D721Med (cell line): ENCODE measurements at places on chromosomes 2 and 18.

DNA sequence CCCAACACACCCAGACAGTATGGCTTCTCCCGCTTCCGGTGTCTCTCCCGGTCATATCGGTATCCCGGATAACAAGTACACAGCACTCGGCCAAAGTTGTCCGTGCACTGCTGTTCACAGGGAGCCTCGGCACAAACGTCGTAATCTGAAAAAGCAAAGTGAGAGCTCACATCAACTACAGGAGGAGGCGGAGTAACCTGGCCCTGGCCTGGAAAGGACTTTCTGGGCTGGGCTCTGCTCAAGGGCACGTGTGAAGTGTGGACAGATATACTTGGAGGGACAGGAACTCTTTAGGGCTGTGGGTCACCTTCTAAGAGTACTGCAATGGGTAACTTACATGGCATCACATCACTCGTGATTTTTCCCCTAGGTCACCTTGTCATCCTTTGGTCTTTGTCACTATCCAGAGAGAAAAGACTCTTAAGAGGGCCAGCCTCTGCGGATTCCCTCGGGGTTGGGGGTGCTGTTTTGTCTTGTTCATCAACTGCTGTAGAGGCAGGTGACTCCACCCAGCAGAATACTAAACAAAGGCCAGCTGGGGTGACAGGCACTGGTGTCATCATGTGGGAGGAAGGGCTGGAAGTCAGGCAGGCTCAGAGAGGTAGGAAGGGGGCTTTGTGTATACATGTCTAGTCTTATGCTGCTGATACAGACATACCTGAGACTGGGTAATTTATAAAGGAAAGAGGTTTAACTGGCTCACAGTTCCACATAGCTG, 110.6 kb upstream of the LMAN1 start:
- DNase-seq = no peak

DNA sequence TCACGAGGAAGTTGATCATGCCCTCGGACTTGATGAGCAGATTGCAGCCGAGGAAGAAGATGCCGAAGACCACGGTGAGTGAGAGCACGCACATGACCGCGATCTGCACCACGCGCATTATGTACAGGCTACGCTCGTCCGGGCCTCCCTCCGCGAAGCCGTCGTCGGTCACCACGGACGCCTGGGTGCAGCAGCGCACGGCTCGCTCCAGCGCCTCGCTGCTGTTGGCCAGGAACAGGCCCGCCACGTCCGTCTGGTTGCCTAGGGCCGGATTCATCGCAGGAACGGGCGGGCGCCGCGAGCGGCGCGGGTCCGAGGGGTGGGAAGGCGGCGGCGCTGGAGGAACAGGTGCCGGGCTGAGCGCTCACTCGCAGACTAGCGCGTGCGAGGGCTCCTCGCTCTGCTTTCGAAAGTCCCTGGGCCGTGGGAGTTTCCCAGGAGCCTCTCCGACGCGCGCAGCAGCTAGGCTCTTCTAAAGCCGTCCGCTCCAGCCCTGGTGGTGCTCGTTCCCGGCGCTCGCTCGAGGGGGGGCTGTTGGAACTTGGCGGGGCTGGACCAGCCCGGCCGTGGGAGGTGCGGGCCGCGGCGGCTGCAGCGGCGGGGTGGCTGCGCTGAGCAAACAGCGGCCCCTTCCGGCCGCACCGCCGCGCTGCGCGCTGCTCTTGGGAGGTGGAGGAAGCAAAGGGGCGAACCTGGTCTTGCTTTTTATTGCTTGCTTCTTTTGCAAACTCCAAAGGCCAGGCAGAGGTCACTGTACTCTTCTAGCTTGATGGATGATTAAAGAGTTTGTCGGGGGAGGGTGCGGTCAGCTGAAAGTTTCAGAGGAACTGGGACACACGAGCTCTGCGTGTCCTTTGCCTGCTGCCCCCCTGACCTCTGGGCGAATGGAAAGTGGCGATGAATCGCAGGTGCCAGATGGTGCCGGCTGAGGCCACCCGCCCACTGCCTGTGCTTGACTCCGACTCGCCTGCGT, at the start of gene RPRM:
Gene RPRM, minus strand, starts transcription at position 474 of the 973 bp plus-strand sequence. Its CDS starts 197 bp downstream, at position 277.
- peak; percentile 43 for DNase-seq

DNA sequence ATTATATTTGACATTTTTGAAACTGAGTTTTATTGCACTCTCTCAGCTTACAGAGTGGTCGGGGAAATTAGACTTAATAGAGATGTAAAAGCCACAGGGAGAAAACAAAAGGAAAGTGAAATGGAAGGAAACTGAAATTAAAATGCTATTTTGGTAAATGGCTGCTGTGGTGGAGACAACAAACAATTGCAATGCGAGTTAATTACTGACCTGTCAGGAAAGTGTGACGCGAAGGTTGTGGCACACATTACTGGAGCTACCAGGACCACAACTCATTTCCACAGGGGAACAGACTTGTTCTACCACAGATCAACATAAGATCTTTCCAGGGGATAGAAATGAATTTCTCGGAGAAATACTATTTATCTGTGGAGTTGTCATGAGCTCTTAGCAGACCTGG, 19.5 kb downstream of the ARHGAP15 start:
- DNase-seq = no peak

GRCh38 chr18:63238693-63239075, 80.9 kb downstream of the BCL2 start:
- no peak for DNase-seq

DNA sequence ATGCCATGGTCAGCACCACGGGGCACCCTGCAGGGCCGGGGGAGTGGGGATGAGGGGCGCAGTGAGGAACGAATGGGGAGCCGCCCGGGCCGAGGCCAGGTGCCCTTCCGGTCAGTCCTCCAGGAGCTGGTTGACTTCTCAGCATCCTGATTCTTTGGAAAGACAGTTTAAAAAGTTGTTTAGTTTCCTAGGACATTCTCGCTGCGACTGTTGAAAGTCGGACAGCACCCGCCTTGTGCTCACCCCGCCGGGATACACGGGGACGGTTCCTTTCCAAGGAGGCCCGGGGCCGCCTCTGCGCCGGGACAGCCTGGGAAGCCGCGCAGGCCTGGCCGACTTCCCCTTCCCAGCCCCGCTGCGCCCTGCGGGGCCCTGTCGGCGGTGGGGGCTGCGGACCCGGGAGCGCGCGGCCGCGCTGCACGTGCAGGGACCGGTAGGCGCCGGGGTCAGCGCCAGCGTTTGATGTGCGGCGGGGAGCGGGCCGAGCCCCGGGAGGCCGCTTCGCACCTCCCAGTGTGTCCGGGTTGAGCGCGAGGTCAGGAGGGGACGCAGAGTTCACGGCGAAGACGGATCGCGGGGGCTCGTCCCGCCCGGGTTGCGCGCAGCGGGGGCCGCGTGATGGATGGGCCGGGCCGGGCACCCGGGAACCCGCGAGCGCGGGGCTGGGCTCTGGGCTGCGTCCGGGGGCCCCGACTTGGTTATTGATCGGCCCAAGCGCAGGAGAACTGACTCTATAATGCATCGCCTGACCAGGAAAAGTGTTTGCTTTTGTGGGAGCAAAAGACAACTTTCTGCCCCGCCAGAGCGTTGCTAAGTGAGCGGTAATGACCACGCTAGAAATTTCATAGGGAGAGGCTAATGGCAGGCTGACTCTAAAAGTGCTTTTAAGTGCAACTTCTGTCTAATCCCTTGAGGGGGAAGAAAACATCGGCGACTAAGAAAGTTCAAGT, 28.0 kb upstream of the SMIM21 start:
- DNase-seq = no peak

DNA sequence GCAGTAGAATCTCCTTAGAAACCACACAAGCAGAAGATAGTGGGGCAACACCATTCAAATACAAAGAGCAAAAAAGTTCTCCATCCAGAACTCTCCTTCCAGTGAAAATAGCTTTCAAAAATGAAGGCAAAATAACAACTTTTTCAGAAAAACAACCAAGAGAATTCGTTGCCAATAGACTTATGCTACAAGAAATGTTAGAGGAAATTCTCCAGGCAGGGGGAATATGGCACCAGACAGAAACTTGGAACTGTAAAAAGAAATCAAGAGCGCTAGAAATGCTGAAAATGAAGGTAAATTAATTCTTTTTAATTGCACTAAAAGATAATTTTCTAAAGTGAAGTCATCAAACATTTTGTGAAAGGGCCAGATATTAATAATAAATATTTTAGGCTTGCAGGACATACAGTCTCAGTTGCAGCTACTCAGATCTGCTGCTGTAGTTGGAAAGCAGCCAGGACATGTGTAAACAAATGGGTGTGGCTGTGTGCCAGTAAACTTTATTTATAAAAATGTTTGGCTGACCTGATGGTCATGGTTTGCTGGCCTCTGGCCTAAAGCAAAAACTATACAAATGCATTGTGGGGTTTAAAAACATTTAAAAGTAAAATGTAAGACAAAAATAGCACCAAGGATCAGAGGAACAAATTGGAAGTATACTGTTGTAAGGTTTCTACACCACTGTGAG, 73.7 kb upstream of the TGFA start:
- no peak for DNase-seq

DNA sequence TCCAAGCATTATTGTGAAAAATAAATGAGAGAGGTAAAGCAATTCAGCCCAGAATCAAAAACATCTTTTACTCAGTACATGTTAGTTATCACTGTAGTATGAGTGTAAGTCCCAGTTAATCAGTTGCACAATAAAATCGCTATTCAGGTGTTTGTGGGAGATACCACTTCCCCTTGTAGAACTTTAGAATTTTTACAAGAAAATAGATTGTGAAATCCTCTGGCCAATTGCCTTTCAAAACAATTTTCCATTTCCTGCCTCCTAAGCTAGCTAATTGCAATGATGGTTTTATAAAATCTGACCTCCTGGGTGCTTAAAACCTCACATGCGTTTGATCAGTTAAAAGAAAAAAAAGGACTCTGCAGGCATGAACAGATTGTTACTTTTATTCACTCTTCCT, 332.5 kb downstream of the PID1 start:
- no peak for DNase-seq

GRCh38 chr18:55763298-55763697, 175.3 kb upstream of the TCF4 start:
- DNase-seq = no peak

GRCh38 chr18:23487738-23488570, 15.4 kb upstream of the RMC1 start:
- DNase-seq = no peak
